Activated naive CD4-positive, alpha-beta T cell treated with anti-CD3 and anti-CD28 coated beads, Interleukin-2, amount 50 U/mL, for 72 hours (primary cell): ENCODE measurements at places on chromosomes 13 and 19.

GRCh38 chr13:50617134-50617721 is 226.3 kb downstream of the DLEU7 start:
- DNase-seq: no peak

- DNase-seq: no peak
These were observed 19.0 kb downstream of the KCTD15 start for GRCh38 chr19:33815380-33816340.

DNA sequence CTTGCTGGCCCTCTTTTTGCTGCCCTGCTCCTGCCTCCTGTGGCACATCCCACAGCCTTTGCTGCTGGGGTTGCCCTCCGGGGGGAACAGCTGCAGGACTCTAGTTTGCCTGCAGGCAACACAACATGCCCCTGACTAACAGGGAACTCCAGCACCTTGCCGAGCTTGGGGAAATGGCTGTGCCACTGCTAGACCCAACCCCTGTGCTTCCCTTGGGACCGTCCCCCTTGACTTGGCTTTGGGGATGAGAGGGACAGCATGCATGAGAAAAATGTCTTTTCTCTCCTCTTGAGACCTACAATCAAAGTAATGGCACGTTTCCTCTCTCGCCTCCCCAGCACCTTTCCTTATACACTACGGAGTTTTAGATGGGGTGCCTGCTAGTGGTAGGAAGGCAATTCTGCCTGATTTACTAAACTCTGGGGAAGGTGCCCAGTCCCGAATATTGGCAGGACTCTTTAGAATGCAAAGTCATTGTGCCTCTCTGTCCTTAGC is 12.4 kb upstream of the VWA8 start:
- no peak for DNase-seq

GRCh38 chr19:38977445-38978325 is 2.1 kb upstream of the FBXO17 start:
- DNase-seq: peak; percentile 72

DNA sequence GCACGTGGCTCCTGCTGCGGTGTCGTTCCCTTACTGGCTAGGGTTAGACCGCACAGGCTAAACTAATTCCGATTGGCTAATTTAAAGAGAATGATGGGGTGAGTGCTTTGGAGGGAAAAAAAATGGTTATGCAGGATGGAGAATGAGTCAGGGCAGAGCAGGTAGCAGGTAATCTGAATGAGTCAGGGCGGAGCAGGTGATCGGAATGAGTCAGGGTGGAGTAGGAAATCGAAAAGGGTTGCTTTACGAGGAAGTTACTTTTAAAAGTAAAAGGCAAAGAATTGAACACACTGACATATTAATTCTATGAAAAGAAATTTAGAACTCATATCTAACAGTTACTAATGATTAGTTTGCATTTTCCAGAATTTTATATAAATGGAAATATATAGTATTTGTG is 335.5 kb downstream of the FOXO1 start:
- DNase-seq: no peak

GRCh38 chr13:22121146-22121739 is 450.4 kb downstream of the FGF9 start:
- DNase-seq: no peak

DNA sequence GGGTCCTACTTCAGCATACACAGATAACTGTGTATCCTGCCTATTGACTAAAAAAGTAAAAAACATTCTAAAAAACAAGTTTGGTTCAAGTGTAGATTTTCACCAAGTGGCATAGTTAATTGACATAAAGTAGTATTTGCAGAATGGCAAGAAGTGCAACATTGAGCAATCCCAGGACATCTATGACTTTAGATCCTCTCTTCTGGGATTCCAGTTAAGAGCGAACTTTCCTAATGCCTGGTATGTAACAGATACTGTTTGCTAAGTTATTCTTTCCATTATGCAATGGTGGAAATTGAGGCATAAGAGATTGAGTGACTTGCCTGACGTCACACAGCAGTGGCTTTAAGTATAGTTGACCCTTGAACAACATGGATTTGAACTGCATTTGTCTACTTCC is 96.1 kb downstream of the ZMYM2 start:
- DNase-seq: no peak

- DNase-seq: peak; percentile 43
These were observed 460.0 kb downstream of the FOXO1 start for GRCh38 chr13:40206241-40207000.
